D721Med (cell line): ENCODE measurements at places on chromosomes 5 and 9.

DNA sequence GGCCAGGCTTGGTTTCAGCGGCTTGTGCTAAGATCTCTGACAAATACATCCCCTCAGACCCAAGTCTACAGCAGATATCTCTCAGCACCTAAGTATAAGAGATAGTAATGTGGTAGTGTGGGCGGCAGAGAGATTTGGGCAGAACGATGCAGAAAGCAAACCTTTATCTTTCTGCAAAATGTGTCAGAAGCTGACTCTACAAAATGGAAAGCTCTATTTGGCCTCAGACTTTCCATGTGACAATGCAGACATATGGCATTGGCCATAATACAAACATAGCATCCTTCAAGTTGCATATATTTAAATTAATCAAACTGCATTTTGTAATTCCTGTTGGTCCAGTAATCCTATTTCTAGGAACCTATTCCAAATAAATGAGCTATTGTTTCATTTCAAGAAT, 102.5 kb upstream of the RAI14 start:
- DNase-seq = no peak

- no peak for DNase-seq
Observed at GRCh38 chr5:97355775-97356174, 172.7 kb upstream of the RIOK2 start.

DNA sequence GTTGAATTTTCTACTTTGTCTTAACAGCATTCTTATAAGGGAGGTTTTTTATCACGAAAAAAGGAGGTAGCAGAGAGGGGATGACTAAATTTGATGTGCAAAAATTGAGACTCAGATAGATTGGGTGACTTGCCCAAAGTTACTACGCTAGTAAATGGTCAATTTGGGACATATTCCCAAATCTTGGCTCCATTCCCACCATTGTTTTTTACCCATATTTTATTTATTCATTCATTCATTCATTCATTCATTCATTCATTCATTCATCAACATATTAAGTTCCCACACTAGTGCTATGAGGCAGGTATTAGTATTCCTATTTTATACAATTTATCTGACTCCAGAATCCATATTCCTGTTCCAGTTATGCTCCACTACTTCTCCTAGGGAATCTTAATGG, 85.6 kb downstream of the HACD4 start:
- no peak for DNase-seq

DNA sequence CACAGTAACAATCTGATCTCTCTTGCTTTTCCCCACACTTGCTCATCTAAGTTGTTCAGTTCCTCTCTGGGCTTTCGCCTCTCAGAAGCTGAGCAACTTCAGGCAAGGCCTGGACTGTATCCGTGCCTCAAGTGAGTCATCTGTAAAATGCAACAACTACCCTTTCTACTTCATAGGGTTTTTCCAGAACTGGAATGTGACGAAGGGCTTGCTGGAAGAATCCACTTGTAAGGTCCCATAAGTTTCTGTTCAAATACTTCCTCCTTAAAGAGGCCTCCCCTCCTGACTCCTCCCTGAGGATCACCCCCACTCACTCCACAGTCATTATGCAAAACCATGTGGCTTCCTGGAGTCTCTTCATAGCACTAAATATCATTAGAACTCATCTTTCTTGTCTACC, 17.5 kb upstream of the INSYN2B start:
- DNase-seq = no peak

DNA sequence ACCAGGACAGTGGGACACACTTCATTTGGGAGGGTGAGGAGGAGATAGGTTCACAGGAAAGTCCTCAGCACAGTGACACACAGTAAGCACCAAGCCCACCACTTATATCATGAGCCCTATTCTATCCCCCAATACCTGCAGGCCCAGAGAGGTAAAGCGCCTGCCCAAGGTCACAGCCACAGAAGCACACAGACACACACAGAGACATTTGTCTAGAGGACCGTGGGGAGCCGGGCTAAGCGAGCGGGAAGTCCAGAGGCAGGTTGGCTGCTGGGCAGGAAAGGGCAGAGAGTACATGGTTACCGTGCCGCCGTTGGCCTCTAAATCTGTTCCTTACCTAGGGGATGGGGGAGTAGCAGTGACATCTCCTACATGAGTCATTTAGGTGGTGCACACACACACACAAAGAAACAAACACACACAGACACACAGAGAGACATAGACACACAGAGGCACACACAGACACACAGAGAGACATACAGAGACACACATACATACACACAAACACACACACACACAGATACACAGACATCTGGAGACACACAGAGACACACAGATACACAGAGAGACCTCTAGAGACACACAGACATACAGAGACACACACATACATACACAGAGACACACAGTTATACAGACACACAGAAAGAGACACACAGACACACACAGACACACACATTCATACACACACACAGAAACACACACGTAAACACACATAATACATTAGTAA, 15.9 kb upstream of the DUSP1 start:
- no peak for DNase-seq

DNA sequence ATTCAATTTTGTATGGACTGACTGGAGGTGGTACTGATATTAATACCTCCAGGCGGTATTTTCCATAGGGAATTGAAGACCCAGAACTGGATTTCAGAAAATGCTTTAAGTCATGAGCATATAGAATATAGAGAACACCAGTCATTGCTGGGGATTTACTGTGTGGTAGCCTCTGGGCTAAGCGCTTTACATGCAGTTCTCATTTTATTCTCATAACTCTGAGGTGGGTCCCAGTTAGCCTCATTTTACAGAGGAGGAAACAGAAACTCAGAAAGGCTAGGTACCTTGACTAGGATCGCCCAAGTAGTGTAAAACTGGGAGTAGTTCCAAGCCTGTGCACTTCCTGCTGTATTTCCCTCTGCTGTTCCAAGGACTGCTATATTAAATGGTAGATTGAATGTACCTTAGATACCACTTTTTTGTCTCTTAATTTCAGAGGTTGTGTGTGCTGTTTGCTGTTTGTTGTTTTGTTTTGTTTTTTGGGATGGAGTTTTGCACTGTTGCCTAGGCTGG, 13.8 kb downstream of the SLC44A1 start:
- no peak for DNase-seq

DNA sequence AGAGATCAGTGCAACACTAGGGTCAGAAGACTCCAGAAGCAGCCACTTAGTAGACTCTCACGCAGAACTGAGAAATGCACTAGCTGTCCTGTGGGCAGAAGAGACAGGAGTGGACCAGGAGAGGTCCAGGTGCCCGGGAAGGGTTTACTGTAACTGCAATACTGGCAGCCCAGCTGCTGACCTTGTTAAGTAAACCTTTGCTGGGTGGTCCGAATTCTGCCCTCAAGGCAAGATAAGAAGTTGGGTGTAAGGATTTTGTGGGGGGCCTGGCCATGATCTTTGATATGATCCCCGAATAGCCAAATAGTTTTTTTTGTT, 91.3 kb downstream of the PDE6A start:
- no peak for DNase-seq

GRCh38 chr5:556909-557441, 32.7 kb upstream of the SLC9A3 start:
- no peak for DNase-seq

GRCh38 chr5:7615566-7616061, 219.7 kb downstream of the ADCY2 start:
- no peak for DNase-seq

- DNase-seq = no peak
Observed at GRCh38 chr9:112061152-112061740, 113.9 kb downstream of the SUSD1 start.

- no peak for DNase-seq
Observed at GRCh38 chr5:37015795-37016666, 139.5 kb downstream of the NIPBL start.

- DNase-seq = no peak
Observed at GRCh38 chr5:176183321-176184074, 54.7 kb upstream of the SIMC1 start.

DNA sequence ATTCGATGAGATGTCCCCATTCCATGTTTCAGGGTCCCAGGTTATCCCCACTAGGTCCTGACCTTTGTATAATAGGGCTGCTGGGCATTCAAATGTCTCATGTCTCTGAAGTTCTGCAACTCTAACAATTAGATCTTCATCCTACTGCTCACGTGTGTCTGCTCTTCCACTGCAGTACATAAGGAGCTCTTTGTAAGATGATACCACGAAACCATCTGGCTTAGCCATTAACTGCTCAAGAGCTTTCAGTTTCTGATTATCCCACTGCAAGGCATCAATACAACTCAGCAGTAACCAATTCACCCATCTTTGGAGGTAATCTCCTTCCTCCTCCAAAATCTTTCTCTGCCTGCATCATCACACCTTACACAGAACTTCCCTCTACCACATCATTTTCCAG, 49.9 kb upstream of the PPP2CA start:
- no peak for DNase-seq

- DNase-seq = no peak
Observed at GRCh38 chr9:97659771-97660170, 26.1 kb downstream of the NCBP1 start.

- no peak for DNase-seq
Observed at GRCh38 chr9:6605202-6605601, 40.3 kb downstream of the GLDC start.

DNA sequence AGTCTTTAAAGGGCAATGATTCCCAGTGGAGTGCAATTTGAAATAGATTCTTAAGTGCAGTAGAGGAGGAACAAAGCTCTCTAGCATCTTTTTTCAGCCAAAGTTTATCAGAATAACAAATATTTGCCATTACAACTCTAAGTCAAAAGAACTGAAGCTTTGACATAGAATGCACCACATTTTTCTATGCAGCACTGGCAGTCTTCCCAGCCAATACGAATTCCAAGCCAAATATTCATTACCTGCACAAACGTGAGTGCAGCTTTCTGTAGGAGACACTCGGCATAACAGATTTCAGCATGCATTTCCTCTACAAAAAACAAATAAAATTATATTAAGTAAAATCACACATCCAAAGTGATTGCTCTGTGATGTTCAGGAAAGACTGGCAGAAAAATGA, 103.4 kb downstream of the TTC39B start:
- DNase-seq = no peak

- no peak for DNase-seq
Observed at GRCh38 chr9:4873066-4873465, 80.3 kb downstream of the RCL1 start.

- DNase-seq = no peak
Observed at GRCh38 chr9:91147079-91147708, 214.5 kb downstream of the AUH start.

GRCh38 chr9:71465392-71465791, 302.9 kb downstream of the CEMIP2 start:
- DNase-seq = no peak

- DNase-seq = no peak
Observed at GRCh38 chr5:30156156-30156555, 1037.3 kb upstream of the CDH6 start.

- no peak for DNase-seq
Observed at GRCh38 chr5:61277190-61277589, 54.9 kb upstream of the ZSWIM6 start.

DNA sequence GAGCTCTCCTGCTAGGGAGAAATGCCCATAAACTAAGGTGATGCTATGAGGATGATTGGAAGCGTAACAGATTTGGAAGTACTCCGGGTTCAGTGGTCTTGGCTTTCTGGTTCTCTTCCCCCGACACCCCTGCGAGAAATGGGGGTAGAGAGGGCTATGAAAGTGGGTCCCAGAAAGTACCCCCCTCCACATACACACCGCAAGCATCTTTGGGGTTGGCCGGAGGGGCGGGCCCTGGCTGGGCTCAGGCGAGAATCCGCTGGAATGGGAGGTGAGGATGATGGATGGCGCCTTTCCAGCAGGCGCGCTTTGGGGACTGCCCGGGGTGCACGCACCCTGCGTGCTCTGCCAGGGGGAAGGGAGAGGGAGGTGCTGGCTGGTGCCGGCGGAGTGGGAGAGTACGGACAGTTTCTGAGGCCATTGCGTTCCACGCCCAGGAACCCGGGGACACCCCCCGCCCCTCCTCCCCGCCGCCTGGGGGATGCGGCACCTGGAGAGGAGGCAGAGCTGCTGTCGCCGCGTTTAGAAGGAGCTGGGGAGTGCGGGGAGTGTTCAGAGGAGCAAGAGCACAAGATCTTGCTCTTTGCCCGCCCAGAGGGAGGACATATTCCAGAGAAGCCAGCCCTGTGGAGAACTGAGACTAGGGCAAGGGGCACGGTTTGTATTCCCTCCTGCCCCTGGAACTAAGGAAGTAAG, 1.9 kb downstream of the PCSK5 start:
- no peak for DNase-seq

GRCh38 chr5:77266291-77266690, 55.8 kb downstream of the PDE8B start:
- no peak for DNase-seq

DNA sequence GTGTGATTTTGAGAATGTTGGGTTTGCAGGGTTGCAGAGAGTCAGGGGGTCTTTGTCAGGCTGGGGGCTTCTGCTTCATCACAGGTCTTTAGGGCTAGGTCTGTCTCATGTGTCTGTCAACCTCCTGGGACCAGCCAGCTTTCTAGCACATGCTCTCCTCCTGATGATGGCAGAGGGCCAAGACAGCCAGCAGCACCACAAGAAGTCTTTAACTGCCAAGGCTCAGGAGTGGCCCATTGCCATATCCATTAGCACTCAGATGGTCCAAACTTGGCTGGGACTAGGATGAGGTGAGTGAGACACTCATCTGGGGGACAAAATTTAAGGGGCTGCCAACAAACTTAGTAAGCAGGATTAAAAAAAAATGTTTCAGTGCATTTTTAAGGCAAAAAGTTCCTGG, 384.2 kb upstream of the CDH10 start:
- DNase-seq = no peak

- DNase-seq = no peak
Observed at GRCh38 chr5:510521-510920, 13.7 kb downstream of the SLC9A3 start.

GRCh38 chr5:1507014-1507375, 16.8 kb downstream of the LPCAT1 start:
- DNase-seq = no peak

- no peak for DNase-seq
Observed at GRCh38 chr5:150159741-150160179, 4.1 kb upstream of the PDGFRB start.

DNA sequence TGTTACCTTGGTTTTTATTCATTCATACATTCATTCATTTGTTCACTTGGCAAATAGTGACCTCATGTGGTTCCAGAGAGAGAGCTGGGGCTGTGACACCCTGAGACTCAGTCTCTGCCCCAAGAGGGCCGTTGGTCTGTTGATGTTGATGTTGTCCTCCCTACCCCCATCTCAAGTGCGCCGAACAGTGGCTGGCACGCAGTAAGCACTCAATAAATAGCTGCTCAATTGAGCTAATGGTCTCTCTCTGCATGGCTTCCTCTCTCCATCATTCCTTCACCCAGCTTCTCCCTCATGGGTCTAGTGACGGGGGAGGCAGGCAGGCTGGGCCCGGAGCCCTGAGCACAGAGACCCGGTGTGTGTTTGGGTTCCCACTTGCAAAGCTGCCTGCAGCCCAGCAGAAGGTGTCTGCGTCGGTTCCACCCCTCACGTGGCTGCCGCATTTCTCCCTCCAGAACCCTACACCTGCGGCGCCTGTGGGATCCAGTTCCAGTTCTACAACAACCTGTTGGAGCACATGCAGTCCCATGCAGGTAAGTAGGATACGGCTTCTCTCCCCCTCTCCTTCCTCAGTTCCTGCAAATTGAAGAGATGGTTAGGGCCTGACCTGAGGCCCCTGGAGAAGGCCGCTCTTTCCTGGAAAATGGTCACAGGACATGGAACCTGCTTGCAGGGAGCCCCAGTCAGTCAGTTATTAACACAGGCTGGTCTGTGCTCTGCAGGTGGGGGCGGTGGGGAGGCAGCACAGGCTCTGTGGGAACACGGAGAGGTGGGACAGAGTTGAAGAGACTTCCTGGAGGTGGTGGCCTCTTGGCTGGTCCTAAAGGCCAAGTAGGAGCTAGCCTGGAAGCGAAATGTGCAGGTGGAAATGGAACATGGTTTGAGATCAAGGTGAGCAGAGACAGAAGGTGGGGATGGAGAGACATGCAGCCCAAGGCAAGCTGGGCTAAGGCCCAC, 42.0 kb downstream of the AMBP start:
- DNase-seq = no peak
